ENCODE measurements at places on chromosomes 4 and X.

- no peak for DNase-seq
Observed at GRCh38 chr4:124711471-124712371, 811 bp downstream of the ANKRD50 start.

DNA sequence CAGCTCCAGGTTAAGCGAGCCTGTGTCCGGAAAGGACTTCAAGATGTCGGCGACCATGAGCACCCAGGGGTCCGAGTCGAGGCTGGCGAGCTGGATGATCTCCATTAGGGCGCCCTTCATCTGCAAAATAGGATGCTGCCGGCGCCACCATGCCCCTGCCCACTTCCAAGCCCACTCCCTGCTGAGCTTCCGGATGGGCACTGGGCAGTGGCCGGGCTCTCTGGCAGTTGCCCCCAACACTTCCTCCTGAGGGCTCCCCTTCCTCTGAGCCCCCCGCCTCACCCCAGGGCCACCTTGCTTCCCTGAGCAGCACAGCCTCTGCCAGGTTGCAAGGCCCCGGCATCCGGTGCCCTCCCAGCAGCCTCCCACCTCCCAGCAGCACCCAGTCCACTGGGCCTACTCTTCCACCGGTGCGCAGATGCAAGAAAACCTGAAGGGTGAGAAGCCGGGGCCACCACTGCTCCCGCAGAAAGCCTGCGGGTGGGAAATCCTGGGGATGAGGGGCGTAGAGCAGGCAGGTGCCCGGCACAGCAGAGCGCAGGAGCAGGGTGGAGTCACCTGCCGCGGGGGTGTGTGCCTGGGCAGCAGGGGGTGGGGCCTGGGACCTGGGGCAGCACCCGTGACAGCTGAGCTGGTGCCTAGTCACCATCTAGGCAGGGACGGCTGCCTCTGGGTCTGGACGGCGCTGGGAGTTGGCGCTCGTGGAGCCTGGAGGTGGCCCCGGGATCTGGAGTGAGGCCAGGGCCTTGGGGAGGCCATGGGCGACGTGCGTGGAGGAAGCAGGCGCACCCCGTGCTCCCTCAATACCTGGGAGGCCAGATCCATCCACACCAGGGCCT, 17.0 kb downstream of the NELFA start:
- DNase-seq: no peak

DNA sequence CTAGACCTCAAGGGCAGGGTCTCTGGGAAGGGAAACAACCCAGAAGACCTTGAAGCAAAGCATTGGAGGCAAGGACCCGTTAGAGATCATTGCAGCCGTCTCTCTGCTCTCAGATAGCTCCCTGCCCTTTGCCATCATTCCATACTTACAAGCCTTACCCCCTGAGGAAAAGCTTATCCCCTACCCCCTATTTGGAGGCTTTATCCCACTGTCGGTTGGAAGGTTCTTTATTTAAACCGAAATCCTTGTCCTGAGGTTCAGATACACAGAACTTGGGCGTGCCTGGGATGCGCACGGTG, 84.4 kb downstream of the EFNB1 start:
- DNase-seq: no peak

DNA sequence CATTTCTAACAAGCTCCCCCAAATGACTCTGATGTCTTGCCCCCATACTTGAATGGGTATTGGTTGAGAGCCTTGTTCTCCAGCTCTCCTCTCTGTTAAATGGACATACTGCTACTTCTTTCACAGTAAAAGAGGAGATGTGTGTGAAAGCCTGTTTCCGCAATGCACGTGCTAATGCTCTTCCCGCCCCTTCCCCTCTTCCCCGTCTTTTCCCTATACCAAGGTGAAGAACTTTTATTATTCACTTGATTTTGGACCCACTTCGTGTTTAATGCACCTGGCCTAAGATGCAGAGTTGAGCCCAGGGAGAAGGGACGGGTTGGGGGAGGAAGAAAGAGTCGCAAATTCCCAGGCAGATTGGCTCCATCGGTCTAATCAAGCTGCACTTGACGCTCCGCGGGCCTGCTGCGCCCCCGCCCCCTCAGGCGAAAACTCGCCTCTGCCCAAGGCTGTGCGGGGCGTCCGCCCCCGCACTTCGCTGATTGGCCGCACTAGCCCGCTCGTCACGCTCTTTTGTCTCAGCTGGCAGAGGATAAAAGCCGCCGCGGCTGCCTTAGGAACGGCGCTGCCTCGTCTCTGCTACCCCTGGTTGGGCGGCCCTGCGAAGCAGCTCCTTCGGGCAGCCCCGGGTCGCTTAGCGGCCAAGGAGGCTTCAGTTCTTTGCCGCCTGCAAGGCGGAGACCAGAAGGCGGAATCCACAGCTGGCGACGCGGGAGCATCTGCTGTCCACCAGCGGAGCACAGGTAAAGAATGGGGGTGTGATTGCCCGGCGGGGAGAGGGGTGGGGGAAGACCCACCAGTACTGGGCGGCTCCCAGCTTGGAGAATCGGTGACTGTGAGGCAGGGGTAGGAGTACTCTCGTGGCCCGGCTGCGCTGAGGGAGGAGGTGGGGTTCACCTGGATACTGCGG, at the start of gene ZCCHC12:
Gene ZCCHC12 (plus strand): TSS at position 562 of the 910 bp plus-strand sequence. CDS start 1,421 bp downstream, outside the sequence.
- peak; percentile 28 for DNase-seq

DNA sequence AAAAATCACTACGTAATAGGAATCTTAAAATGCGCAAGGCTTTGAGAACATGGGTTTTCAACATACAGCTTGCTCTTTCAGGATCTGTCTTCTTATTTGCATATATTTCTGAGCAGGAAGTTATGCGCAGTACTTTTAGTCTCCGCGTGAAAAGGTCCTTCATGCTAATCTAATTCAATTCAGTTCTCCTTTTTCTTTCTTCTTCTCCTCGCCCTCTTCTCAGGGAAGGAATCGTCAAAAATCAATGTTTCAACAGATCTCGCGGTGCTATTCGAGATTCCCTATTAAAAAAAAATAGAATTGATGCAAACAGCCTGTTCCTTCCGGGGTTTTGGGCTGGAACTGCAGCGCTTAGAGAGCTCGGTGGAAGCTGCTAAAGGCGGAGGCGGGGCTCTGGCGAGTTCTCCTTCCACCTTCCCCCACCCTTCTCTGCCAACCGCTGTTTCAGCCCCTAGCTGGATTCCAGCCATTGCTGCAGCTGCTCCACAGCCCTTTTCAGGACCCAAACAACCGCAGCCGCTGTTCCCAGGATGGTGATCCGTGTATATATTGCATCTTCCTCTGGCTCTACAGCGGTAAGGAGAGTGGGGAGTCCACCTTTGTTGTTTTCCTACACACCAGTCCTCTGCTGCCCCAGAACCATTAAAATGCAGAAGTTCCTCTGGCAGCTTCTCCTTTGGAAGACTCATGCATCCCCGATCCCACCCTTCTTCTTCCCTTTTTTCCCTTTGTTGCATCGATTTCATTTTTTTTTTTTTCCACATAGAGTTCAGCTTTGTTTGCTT, at the start of the genes HMGN5 and SH3BGRL:
Gene HMGN5 (minus strand): TSS at position 243 of the 785 bp plus-strand sequence. CDS start 80,364 bp downstream, outside the sequence.
Gene SH3BGRL (plus strand): TSS at position 432 of the 785 bp plus-strand sequence. CDS start 99 bp downstream, at position 531.
- DNase-seq: peak; percentile 44

DNA sequence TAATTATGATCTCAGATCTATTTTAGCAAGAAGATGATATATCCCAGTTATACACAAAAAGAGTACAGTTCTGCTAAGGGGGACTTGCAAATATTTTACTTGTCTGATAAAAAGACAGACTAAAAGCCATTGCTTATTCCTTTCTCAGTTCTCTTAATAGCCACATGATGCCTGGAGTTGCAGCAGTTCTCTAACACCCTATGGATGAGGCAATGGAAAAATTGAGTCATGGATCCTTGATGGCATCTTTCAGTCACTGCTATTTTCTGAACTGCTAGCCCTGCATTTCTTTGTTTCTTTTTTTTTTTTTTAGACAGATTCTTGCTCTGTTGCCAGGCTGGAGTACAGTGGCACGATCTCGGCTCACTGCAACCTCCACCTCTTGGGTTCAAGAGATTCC, 1956.7 kb downstream of the C4orf33 start:
- no peak for DNase-seq

GRCh38 chr4:92210906-92211305, 92.9 kb upstream of the GRID2 start:
- DNase-seq: no peak

- no peak for DNase-seq
Observed at GRCh38 chr4:187687697-187688096, 307.9 kb upstream of the ZFP42 start.

- DNase-seq: no peak
Observed at GRCh38 chr4:155906554-155907247, 3.2 kb downstream of the TDO2 start.

- DNase-seq: no peak
Observed at GRCh38 chr4:5067908-5068307, 16.6 kb downstream of the STK32B start.

GRCh38 chr4:84803720-84804119, 162.8 kb downstream of the WDFY3 start:
- no peak for DNase-seq

DNA sequence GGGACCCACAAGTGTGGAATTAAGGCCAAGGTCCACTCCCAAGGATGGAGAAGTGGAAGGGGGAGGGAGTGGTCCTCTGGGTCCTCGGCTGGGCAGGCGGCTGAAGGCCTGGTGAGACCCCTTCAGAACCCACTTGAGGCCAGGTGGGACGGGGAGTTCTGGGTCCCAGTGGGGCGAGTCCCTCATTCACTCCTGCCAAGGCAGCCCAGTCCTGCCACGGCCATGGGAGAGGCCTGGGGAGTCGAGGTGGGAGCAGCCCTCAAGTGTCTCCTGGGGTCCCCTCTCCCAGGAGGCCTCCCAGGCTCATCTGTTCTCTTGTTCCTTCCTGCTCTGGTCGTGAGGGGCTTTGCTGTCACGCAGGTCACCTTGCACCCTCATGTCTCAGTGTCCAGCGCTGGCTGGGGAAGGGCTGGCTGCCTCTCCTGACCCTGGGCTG, 6.1 kb upstream of the SH3BP2 start:
- peak; percentile 49 for DNase-seq

DNA sequence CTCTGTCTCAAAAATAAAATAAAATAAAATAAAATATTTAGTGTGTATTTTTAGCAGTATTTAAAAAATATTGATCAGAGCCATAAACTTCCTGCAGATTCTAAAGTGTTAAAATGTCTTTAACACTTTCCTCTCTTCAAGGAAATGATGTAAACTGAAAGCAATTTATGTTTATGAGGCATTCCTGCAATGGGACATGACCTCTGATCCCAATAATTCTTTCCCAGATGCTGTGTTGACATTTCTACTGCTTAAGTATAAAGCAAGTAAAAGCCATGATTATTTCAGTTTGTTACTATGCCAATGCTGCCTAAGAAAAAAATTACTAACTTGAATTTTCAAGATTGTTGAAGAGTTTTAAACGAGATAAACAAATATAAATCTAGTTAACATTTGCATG, 29.0 kb downstream of the COQ2 start:
- DNase-seq: no peak

- no peak for DNase-seq
Observed at GRCh38 chr4:107449611-107450369, 270.2 kb downstream of the PAPSS1 start.

GRCh38 chr4:99458911-99459447, 23.8 kb upstream of the ADH7 start:
- no peak for DNase-seq

DNA sequence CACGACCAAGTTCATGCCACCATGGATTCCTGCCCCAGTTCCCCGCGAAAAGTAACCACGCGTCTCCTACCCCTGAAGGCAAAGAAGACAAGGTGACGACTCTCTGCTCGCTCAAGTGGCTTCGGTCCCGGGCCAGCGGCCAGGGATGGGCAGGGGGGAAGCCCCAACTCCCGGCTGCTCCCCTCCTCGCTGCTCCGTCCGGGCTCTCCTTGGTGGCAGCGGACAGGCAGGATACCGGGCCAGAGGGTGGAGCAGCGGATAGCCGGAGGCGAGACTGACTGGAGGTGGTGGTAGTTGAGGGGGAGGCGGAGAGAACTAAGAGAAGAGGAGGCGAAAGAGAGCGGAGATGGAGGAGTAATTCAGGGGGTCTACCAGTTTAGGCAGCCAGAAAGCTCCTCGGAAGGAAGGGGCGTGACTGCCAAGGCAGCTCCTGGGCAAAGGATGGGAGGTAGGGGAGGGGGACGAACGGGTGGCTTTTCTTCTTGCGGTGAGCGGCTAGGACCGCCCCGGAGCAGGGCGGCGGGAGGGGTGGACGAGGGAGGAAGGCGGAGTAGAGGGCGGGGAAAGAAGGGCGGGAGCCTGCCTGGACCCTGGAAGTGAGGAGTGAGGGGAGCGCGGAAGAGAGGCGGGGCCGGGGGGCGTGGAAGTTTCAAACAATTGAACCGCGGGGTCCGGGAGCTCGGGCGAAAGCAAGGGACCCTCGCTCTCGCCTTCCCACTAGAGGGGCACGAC, at the start of gene AMOT:
Gene AMOT (minus strand): TSS at position 450 of the 732 bp plus-strand sequence. CDS start 17,705 bp downstream, outside the sequence.
- peak; percentile 10 for DNase-seq

GRCh38 chr4:152666946-152667345, 12.9 kb downstream of the TMEM154 start:
- DNase-seq: no peak

GRCh38 chr4:128286474-128287058, 1.0 kb downstream of the PGRMC2 start:
- peak; percentile 11 for DNase-seq

DNA sequence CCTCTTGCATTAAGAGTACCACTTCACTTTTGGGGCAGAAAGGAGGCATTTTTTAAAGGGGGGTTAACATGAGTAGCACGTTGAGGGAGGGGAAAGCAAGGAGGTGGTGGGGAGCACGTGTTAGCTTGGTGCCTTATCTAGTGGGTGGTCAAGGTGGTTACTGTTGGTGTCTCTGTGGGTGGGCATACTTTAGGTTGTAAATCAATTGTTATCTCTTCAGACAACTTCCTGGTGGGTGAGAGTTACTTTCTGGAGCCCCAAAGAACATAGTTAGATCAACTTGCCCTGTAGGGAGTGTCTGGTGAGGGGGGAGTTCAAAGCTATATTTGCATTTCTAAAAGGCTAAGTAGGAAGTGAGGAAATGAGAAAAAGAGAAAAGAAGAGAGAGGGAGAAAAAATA, 297.7 kb upstream of the CLNK start:
- DNase-seq: no peak

- DNase-seq: no peak
Observed at GRCh38 chrX:20796450-20796849, 529.7 kb upstream of the RPS6KA3 start.

Data from memory B cell (primary cell).